Activated B cell treated with CpG ODN at 0.5 μM for 24 hours (primary cell): ENCODE measurements at places on chromosomes 4 and X.

DNA sequence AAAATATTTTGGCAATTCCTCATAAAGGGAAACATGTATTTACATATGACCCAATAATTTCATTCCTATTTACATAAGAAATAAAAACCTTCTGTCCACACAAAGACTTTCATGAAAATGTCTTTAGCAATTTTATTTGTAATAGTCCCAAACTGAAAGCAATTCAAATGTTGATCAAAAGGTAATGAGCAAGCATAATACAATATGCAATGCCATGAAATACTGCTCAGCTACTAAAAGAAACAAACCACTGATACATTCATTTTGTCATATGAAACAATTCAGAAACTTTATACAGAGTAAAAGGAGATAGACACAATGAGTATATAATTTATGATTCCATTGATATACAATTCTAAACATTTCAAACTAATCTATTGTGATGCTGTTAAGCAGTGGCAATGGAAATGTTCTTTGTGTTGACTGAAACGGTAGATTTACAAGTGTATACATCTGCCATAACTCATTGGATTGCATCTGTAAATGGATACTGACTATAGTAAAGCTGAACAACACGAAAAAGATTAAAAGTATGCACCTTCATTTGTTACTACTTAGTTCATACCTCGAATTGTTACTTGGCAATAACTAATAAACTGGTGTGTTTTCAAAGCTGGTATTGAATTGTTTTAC, 335.6 kb downstream of the GASK1B start:
- H3K27ac ChIP-seq: no peak overlapping the region
- DNase-seq: no peak
- no peaks in the 10 kb centered on the region for H3K27me3 ChIP-seq
- H3K4me3 ChIP-seq: no peak overlapping the region
- no peaks in the 10 kb centered on the region for H3K4me1 ChIP-seq
- H3K36me3 ChIP-seq: no peaks in the 10 kb centered on the region

GRCh38 chr4:52051213-52051614, at the start of gene SPATA18:
Gene SPATA18 (plus strand): TSS chr4:52051304. CDS start chr4:52051705, 401 bp downstream.
- DNase-seq: no peak
- H3K27ac ChIP-seq: peak within 1 kb of the TSS; percentile 51
- H3K4me1 ChIP-seq: peaks cover 26% of the 10 kb centered on the region
- peak within 1 kb of the TSS; percentile 88 for H3K4me3 ChIP-seq

- no peaks in the 10 kb centered on the region for H3K4me1 ChIP-seq
- no peak for DNase-seq
- no peaks in the 10 kb centered on the region for H3K27me3 ChIP-seq
- H3K36me3 ChIP-seq: peaks cover 74% of the 10 kb centered on the region
These were observed 128.1 kb downstream of the PTTG2 start for GRCh38 chr4:38088321-38088720.

DNA sequence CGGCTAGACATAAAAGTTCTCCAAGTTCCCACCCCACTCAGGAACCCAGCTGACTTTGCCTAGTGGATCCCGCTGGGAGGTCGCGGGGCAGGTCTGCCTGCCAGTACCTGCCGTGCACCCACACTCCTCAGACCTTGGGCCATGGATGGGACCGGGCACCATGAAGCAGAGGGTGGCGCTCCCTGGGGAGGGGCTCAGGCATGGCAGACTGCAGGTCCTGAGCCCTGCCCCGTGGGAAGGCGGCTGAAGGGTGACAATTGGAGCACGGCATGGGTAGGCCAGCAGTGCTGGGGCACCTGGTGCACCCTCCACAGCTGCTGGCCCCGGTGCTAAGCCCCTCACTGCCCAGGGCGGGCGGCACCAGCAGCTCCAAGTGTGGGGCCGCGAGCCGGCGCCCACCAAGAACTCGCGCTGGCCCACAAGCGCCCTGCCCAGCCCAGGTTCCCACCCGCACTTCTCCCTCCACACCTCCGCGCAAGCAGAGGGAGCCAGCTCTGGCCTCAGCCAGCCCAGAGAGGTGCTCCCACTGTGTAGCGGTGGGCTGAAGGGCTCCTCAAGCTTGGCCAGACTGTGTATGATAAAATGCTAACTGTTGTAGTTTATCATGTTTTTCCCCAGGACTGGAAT, 63.1 kb downstream of the UGT2A2 start:
- no peak for DNase-seq
- no peaks in the 10 kb centered on the region for H3K27me3 ChIP-seq

DNA sequence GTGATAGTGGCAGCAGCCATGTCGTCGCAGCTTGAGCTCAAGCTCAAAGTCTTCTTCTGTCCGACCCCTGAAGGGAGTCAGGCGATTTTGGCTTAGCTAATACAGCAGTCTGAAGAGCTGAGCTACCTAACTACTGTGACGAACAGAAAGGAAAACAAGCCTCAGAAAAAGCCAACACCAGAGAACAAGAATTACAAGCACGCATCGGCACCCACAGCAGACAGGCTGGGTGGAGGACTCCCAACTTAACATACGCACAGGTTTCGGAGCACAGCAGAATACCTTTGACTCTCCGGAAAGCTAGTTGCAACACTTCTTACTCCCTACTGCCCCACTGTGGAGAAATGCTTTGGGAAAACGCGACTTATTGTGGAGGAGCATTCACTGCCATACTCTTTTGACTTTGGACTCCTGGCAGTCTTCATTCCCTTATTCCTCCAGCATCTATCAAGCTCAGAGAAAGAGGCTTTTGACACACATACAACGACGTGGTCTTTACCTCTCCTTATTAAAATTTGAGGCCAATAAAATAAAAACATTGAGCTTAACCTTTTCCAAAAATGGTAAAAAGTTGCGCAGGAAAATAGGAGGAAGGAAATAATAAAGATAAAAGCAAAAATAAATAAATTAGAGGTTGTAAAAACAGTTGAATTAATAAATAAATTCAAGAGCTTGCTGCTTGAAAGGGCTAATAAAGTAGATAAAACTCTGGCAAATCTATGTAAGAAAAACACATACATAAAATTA, 41.3 kb upstream of the GPC3 start:
- no peak overlapping the region for H3K27ac ChIP-seq
- peaks cover 6% of the 10 kb centered on the region for H3K27me3 ChIP-seq
- no peaks in the 10 kb centered on the region for H3K4me1 ChIP-seq
- no peaks in the 10 kb centered on the region for H3K36me3 ChIP-seq
- no peak overlapping the region for H3K4me3 ChIP-seq
- no peak for DNase-seq

DNA sequence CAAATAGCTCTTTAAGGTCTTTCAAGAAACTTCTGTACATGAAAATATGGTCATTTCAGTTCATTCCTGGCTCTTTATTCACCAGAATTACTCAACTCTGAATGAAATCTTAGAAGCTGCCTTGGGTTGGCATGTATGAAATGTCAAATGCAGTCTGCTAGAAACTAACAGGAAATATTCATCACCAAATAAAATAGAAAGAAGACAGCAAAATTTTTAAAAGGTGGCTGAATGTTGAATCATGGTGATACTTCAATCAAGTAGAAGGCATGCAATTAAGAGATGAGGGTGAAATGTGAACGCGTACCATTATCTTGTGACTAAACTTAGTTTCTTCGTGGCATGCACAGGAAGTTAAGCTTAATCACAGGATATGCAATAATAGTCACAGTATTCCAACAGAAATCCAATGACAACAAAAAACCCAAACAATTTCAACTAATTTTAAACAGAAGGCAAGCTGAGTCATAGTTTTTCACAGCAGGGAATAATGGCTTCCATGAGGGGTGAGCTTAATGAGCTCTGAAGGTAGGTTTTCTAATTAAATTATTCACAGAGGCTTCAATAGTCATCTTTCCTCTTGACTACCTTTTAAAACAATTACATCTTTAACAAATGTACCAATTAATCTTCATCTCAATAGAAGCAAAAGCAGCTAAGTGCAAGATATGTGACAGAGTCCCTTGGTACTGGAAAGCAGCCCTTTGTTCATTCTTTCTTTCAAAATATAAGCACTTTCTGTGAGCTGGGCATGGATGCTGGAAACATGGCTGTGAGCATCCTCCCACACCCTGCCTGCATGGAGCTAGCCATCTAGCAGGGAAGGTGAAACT, 44.5 kb downstream of the SCFD2 start:
- H3K4me1 ChIP-seq: peaks cover 17% of the 10 kb centered on the region
- H3K27ac ChIP-seq: no peak overlapping the region
- H3K36me3 ChIP-seq: peaks cover 8% of the 10 kb centered on the region
- no peak for DNase-seq
- no peaks in the 10 kb centered on the region for H3K27me3 ChIP-seq
- no peak overlapping the region for H3K4me3 ChIP-seq

DNA sequence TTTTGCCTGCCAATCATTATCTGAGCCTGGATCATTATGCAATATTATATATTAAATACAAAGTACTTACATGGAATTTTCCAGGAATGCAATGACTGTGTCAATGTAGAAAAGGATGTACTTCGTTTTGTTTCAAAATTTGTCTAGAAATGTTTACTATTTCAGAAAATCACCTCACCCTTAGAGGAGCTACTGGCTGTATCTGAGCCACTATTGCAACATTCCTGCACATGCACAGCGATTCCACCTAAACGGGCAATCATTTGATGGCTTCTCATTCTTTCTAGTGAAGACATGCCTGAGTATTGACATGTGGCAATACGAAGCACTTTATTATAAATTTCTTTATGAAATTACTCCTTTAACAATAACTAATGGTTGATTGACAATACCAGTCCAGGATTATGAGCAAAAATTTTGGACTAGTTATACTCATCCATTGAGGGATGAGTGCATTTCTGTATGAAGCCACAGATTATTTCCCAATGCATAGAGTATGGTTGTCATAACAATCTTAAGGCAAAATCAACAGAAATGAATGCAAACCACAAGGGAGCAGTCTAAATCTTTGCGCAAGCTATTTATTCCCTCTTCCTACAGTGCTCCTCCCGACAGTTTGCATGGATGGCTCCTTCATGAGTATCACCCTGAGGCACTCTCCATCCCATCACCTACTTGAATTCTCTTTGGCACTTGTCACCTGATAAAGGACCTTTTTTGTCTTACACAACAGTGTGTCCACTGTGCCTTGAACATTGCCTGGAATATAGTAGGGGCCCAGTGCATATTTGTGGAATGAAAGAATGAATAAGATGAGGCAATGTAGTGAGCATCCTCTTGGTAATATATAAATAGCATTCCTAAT, 35.8 kb upstream of the MMAA start:
- H3K36me3 ChIP-seq: no peaks in the 10 kb centered on the region
- H3K27me3 ChIP-seq: no peaks in the 10 kb centered on the region
- DNase-seq: no peak
- H3K4me3 ChIP-seq: no peak overlapping the region
- H3K27ac ChIP-seq: no peak overlapping the region

- peak overlapping the region; percentile 51 for H3K4me3 ChIP-seq
- peaks cover 28% of the 10 kb centered on the region for H3K4me1 ChIP-seq
- H3K27me3 ChIP-seq: no peaks in the 10 kb centered on the region
- no peak for DNase-seq
- peak overlapping the region; percentile 88 for H3K27ac ChIP-seq
- H3K36me3 ChIP-seq: no peaks in the 10 kb centered on the region
These were observed 153.7 kb upstream of the BMP3 start for GRCh38 chr4:80876810-80877209.

GRCh38 chr4:36138220-36138619, 106.1 kb downstream of the ARAP2 start:
- no peaks in the 10 kb centered on the region for H3K27me3 ChIP-seq
- H3K27ac ChIP-seq: no peak overlapping the region
- no peaks in the 10 kb centered on the region for H3K4me1 ChIP-seq
- no peak for DNase-seq
- H3K36me3 ChIP-seq: peaks cover 26% of the 10 kb centered on the region

GRCh38 chrX:149383852-149384251, 121.3 kb downstream of the IDS start:
- DNase-seq: no peak
- H3K27me3 ChIP-seq: no peaks in the 10 kb centered on the region
- H3K27ac ChIP-seq: no peak overlapping the region
- H3K4me3 ChIP-seq: no peak overlapping the region
- H3K4me1 ChIP-seq: no peaks in the 10 kb centered on the region
- H3K36me3 ChIP-seq: no peaks in the 10 kb centered on the region
